Activated T-cell treated with anti-CD3 and anti-CD28 coated beads for 4 hours (primary cell): ENCODE measurements at places on chromosomes 2 and 18.

- DNase-seq = no peak
Observed at GRCh38 chr2:193272011-193272410, 1077.3 kb upstream of the TMEFF2 start.

DNA sequence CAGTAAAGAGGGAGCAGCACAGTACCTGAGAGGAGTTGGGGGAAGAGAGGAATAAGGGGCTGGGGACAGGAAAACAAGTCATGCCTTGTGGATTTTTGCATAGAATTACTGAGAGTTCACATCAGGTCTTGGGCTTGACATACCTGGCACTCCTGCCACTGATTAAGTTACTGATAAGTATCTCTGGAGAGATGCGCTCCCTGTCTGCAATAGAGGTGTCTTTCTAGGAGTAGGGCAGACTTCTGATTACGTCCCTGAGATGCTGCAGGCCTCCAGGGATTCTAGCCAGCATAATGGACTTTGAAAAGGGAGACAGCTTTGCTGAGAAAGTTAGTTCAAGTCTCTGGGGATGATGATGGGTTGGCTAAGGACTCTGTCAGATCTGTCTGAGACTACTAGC lies 69.4 kb downstream of the CHRNA1 start:
- no peak for DNase-seq

- no peak for DNase-seq
Observed at GRCh38 chr2:231887756-231888155, 38.4 kb downstream of the NPPC start.

GRCh38 chr2:28412625-28413151 lies 20.0 kb downstream of the FOSL2 start:
- DNase-seq = no peak

- no peak for DNase-seq
Observed at GRCh38 chr18:79790996-79791972, 6.5 kb upstream of the KCNG2 start.

DNA sequence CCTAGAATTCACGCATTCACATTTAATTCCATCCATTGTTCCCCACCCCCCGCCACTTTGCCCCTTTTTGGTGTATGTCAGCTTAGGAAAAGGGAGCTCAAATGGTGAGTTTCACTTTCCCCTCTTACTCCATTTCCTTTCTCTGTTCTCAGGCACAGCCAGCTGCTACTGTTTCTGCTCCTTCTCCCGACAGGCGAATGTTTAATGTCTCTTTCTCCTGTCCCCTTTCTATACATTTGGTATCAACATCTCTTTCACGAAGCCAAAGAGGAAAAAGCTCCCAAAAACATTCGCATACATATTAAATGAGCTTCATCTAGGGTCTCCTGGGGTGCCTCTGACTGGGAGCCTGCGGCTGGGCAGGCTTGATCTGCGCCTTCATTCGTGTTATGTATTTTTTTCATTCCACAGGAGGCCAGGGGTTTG lies 124.2 kb upstream of the SATB2 start:
- no peak for DNase-seq

DNA sequence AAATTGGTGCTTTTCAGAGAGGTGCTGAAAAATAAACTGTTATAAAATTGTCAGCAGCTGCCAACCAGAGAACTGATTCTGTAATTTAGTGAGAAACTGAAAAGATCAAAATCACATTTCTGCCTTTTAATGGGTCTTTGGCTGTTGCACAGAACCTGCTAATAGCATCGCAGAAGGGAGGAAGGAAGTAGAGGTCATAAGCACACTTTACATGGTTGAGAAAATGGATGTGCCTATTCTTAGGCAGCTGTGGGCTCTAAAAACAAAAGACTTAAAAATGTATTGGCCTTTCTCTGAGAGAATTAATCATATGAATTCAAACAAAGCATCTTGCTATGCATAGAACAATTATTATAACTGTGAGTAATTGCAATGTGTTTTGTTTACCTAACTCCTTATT lies 1186.9 kb downstream of the DSC3 start:
- DNase-seq = no peak

DNA sequence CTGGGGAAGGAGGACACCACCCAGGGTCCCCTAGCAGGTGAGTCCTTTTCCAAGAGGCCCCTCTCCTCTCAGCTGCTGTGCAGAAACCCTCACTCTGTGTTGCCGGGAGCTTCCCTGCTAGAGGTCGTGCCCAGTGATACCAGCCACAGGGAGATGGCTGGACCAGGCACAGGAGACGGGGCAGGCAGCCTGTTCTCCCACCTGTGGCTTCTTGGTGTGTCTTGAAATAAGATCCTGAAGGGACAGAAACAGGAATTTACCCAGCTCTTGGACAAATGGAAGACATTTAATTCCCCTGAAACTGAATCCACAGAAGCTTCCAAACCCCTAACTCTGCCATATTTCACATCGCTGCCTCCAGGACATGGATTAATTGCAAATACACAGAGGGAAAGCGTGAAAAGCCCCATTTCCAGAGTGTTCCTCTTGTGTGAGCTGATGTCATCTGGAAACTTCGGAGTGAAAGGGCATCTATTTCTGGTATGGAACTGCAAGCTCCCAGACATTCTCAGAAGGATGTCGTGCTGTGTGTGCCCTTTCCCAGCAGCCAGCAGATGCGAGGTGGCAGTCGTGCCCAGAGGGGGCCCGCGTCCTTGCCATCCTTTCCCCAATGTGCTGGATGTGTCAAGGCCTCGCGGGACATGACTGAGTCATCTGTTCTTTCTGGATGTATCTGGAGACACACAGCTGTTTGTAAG lies 177.7 kb downstream of the SEPTIN10 start:
- no peak for DNase-seq

GRCh38 chr2:148718039-148718438 lies 73.5 kb downstream of the EPC2 start:
- no peak for DNase-seq

DNA sequence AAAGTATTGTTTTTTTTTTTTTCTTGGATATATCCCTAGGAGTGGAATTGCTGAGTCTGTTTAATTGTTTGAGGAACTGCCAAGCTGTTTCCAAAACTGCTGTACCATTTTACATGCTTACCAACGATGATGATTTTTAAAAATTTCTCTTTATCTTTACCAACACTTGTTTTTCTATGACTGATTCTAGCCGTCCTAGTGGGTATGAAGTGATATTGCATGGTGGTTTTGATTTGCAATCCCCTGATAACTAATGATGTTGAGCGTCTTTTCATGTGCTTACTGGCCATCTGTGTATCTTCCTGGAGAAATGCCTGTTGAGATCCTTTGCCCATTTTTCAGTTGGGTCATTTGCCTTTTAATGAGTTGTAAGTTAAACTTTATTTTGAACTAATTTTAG lies 8.8 kb upstream of the AOX1 start:
- no peak for DNase-seq

GRCh38 chr18:13252686-13253410 lies 34.3 kb downstream of the LDLRAD4 start:
- no peak for DNase-seq

DNA sequence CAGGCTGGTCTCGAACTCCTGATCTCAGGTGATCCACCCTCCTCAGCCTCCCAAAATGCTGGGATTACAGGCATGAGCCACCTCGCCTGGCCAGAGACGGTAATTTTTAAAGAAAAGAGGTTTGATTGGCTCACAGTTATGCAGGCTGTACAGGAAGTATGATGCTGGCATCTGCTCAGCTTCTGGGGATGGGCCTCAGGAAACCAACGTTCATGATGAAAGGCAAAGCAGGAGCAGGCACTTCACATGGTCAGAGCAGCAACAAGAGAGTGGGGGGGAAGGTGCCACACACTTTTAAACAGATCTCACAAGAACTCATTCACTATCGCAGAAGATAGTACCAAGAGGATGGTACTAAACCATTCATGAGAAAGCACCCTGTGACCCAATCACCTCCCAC lies 38.0 kb upstream of the GPD2 start:
- DNase-seq = no peak

DNA sequence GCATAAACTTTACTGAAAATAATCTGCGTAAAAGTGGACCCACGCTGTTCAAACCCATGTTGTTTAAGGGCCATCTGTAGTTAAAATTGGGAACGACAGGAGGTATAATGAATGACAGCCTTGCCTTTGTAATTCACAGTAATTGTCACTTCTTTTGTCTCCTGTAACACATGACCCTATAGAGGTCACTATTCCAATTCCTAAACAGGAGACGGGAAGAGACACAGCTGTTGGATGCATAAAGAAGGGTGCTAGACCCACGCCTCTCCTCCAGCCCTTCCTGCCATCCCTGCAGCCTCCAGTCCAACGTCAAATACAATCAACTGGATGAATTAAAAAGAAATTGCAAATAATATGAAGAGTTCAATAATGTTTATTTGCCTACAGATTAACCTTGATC lies 63.1 kb upstream of the NFATC1 start:
- no peak for DNase-seq

- no peak for DNase-seq
Observed at GRCh38 chr2:153858250-153858649, 13.5 kb upstream of the GALNT13 start.

GRCh38 chr2:1219901-1220573 lies 193.2 kb upstream of the TPO start:
- no peak for DNase-seq

- no peak for DNase-seq
Observed at GRCh38 chr18:53070788-53071187, 730.8 kb downstream of the DCC start.

GRCh38 chr2:54336136-54336976 lies 80.3 kb upstream of the TSPYL6 start:
- no peak for DNase-seq

DNA sequence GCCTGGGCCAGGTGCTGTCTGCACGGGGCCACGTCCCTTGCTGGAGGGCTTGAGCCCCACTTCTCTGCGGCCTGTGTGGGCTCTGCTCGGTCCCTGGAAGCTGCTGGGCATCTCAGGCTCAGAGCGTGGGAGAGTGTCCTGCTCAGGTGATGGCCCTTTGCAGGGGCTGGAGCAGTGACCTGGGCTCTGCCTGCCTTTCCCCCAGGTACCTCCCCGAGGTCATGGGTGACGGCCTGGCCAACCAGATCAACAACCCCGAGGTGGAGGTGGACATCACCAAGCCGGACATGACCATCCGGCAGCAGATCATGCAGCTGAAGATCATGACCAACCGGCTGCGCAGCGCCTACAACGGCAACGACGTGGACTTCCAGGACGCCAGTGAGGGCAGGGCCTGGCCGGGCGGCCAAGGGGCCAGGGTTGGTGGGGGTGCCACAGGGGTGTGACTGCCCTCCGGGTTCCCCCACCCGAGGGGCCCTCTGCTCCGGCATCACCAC lies 29.9 kb downstream of the GPC1 start:
- no peak for DNase-seq

- DNase-seq = no peak
Observed at GRCh38 chr2:36618381-36618780, 20.4 kb upstream of the FEZ2 start.

- DNase-seq = no peak
Observed at GRCh38 chr2:9897846-9898245, 53.6 kb upstream of the GRHL1 start.

DNA sequence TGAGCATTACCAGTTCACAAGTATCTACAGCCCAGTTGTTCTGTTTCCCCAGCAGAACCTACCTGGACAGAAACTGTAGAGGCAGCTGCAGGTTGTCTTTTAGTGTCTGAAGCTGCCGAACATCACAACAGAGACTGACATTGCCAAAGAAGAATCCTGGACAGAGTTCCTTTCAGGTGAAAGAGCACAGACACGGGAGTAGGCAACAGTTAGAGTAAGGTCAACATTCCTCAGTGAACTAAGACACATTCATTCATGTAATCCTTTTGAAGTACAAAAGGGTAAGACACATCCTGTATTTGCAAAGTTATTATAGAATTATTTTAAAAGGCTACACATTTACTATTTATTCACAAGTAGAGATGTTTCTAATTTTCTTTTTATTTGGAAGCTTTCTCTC lies 14.3 kb downstream of the NPC1 start:
- DNase-seq = no peak

- no peak for DNase-seq
Observed at GRCh38 chr18:54466248-54467005, 108.7 kb downstream of the C18orf54 start.

DNA sequence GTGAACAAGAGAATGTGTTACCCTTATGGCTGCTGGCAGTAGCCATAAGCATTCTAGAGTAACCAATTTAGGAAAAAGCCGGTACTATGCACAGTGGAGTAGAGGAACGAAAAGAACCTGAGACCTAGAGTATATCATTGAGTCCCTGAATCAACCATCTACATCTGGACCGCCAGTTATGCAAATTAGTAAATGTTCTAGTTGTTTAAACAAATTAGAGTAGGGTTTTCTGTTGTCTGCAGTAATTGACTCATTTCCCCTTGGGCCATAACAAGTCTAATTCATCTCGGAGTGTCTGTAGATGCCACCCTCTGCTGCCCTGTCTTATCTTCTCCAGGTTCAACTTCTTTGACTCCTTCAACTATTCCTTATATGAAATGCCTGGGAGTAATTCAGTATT lies 60.1 kb upstream of the CAPN13 start:
- DNase-seq = no peak

DNA sequence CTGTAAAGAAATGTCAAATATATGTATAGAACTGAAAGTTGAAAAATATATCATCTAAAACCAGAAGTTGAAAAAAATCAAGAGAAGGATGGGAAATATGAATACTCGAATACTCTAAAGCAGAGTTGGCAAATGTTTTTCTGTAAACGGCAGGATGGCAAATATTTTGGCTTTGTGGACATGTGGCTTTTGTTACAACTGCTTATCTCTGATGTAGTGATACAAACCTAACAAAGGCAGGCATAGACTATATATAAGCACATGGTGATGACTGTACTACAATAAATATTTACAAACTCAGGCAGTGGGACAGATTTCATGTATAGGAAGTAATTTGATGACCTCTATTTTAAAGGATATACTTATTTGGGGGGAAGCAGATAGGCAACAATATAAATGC lies 224.6 kb upstream of the LRRTM4 start:
- no peak for DNase-seq

DNA sequence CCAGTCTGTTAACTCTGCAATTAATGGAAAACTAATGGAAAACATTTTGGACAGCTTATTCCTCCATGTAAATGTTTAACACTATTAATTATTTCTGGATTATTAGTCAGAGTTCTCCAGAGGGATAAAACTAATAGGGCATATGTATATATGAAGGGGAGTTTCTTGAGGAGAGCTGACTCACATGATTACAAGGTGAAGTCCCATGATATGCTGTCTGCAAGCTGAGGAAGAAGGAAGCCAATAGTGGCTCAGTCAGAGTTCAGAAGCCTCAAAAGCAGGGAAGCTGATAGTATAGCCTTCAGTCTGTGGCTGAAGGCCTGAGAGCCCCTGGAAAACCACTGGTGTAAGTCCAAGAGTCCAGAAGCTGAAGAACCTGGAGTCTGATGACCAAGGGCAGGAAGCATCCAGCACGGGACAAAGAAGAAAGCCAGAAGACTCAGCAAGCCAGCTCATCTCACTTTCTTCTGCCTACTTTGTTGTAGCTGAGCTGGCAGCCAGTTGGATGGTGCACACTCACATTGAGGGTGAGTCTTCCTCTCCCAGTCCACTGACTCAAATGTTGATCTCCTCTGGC lies 136.0 kb downstream of the PTH2R start:
- no peak for DNase-seq
